Urothelium cell line (cell line): ENCODE measurements at places on chromosomes 3 and 15.

GRCh38 chr3:195595785-195596531 lies 12.2 kb upstream of the APOD start:
- DNase-seq = no peak

DNA sequence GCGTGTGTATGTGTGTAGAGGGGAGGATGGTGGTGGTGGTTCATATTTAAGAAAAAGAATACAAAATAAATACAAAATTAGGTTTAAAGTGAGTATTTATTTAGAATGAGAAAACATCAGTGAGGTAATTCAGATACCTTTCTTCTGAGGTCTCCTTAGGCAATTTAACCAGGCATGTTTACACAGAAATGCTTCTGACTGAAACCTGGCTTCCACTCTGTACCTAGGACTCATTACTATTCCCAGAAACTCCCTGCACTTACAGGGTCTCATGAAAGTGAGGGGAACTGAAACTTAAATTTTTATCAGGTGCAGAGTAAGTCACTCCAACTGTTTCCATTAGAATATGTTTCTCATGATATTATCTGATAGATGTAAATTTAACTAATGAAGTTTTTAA lies 10.3 kb upstream of the DIPK2A start:
- no peak for DNase-seq

DNA sequence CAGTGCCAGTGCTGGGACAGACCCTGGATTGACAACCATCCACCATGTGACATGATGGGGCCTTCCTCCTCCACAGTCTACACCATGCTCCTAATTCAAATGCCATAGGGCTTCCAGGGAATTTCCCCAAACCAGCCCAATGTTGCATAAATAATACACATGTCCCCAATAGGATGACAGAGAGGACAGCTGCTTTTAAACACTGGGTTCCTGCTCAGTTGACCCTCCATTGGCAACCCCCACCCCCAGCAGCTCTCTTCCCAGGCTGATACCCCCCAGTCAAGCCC lies 28.3 kb upstream of the ATP2B2 start:
- DNase-seq = no peak

DNA sequence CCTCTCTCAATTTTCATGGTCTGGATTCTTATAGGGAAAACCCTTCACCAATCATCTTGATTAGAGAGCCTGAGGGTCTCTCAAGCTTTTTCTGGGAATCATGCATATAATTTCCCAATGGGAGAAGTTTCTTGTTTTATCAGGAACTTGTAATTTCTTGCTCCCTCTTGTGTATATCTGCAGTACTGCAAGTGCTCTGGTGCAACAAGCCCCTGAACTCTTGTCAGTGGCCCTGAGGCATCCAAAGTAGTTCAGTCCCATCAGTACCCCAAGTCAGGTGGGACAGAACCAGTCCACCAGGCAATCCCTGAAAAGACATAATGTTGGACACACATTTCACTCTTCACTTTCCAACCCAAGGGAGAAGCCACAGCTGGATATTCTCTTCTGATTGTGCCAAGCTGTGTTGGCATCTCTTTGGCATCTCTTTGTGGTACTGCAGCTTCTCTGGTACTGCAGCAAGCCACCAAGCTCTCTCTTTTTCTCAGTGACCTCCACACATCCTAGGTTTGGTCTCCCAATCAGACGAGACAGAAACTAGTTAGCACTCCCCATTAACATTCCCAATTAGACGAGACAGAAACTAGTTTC lies 214.5 kb downstream of the ZIC4 start:
- peak; percentile 21 for DNase-seq

DNA sequence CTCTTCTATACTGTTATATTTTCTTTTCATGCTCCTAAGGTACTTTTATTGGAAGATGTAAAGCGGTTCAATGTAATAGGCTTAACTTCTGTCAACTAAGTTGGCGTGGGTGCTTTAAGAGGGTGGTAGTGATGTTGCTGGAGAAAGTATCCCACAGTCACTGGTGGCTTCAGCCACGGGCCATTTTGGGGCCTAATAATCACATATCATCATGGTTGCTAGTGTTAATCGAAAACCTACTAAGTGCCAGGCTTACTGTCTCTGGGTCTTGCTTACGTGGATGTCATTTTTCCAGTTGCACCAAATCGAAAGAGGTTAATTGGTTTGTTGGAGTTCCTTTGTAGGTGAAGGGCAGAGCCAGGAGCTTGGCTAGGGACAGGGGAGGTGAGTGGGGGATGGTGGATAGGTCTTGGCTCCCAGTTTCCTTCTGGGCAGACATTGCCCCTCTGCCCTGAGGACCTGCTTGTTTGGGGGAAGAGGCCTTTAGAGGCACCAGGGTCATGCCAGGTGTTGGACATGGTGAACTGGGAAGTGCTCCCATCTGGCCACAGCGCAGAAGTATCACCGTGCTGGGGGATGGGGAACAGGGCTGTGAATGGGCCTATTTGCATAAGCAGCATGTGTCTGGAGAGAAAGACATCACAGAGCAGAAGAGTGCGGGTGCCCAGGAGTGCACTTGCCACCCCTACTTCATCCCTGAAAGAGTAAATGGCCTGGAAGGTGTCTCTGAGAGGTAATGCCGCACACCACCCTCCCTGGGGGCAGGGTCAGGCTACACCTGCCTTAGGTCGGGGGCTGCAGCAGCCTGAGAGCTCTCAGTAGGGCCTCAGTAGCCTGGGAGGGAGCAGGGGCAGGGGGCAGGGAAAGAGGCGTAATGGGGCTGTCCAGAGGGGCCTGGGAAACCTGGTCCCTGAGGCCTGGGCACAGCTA lies 62.4 kb upstream of the POLG start:
- DNase-seq = no peak
